ENCODE measurements at places on chromosomes 5 and 9.

GRCh38 chr9:87263291-87263690, 234.4 kb upstream of the DAPK1 start:
- no peak for DNase-seq

DNA sequence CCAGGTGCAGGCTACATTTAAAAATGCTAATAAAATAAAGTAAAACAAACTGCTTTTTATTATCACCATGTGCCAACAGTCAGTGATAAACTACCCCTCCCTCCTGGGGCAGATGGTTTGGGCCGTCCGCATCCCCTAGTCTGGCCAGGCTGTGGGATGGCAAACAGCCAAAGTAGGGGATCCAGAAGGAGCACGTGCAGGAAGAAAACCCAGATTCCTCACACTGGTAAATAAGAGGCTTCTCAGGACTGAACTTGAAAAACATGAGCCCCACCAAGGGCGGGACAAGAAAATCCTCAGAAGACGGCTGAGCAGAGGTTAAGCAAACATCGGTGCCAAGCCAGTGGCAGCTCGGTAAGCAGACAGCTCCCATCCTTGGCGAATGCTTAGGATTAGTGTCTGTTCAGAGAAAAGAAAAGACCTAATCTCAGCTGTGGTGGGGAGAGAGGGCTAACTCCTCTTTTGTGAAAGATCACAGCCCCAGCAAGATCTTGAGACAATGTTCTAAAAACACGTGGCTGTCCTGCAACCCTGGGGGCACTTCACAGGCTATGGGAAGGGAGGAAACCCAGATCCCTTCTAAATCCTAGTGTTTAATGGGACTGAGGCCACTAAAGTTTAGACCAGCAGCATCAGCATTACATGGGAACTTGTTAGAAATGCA, 46.5 kb upstream of the GDNF start:
- DNase-seq, result no peak

DNA sequence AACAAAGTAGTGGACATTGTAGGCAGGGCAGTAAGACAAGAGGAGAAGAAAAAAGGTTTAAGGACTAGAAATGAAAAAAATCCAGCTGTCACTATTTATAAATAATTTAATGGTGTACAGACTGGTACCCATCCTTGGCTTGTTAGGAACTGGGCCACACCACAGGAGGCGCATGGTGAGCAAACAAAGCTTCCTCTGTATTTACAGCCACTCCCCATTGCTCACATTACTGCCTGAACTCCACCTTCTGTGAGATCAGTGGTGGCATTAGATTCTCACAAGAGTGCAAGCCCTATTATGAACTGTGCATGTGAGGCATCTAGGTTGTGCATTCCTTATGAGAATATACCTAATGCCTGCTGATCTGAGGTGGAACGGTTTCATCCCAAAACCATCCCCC, 62.6 kb upstream of the DMAC1 start:
- DNase-seq, result no peak

- no peak for DNase-seq
Observed at GRCh38 chr9:133202688-133203453, 6.2 kb downstream of the OBP2B start.

DNA sequence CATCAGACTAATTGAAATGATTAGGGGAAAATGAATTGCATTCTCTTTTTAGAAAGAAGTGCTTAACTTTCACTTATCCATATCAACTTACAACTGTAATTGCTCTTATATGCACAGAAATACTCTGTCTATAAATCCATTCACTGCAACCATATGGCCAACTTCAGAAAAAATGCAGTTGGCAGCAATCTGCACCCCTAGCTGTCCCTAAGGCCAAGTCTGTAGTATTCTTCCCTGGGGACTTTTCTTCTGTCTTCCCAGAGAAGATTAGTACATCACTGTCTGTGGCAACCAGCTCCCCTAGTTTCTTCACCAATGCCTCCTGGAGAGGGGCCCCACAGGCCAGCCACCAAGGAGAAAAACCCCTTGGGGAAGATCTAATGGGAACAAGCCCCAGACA, 45.4 kb downstream of the ABCA1 start:
- no peak for DNase-seq

GRCh38 chr9:69204326-69204725, 30.2 kb downstream of the TJP2 start:
- no peak for DNase-seq

- DNase-seq, result peak; percentile 30
Observed at GRCh38 chr9:36924071-36924470, 110.0 kb downstream of the PAX5 start.

DNA sequence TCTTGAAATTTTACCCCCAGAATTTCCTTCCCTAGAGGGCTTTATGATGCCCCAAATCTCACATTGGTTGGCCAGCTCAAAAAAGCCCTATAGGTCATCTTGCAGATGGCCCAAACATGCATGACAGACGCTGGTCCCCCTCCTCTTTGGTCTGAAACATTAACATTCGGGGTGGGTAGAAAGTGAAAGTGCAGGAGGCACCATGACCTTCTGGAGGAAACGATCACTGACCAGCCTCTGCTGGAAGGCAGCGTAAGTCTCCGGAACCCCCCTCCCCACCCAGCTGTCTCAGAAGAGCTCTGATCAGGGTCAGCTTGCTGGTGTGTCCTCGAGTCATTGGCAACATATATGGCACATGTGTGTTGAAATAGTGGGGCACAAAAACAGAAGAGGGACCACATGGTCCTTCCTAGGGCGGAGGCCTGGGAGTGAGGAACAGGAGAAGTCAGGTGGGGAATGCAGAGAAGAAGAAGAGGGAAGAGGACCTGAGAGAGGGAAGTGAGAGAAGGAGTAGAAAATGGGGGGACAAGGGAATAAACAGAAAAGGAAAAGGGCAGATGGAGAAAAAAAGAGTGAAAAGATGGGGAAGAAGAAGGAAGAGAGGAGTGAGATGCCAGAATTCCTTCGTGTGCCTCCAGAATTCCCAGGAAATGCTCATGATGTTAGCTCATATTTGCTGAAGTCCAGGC, 46.2 kb downstream of the IL31RA start:
- no peak for DNase-seq

- no peak for DNase-seq
Observed at GRCh38 chr5:133426264-133426663, 186.1 kb downstream of the FSTL4 start.

GRCh38 chr5:176643491-176644219, 3.6 kb upstream of the TSPAN17 start:
- no peak for DNase-seq

GRCh38 chr5:38556599-38557307, at the start of gene LIFR:
Gene LIFR, minus strand, starts transcription at chr5:38556646. Its CDS starts 25,999 bp downstream, at chr5:38530647.
- no peak for DNase-seq

- no peak for DNase-seq
Observed at GRCh38 chr9:98875536-98875935, 68.1 kb downstream of the GALNT12 start.

DNA sequence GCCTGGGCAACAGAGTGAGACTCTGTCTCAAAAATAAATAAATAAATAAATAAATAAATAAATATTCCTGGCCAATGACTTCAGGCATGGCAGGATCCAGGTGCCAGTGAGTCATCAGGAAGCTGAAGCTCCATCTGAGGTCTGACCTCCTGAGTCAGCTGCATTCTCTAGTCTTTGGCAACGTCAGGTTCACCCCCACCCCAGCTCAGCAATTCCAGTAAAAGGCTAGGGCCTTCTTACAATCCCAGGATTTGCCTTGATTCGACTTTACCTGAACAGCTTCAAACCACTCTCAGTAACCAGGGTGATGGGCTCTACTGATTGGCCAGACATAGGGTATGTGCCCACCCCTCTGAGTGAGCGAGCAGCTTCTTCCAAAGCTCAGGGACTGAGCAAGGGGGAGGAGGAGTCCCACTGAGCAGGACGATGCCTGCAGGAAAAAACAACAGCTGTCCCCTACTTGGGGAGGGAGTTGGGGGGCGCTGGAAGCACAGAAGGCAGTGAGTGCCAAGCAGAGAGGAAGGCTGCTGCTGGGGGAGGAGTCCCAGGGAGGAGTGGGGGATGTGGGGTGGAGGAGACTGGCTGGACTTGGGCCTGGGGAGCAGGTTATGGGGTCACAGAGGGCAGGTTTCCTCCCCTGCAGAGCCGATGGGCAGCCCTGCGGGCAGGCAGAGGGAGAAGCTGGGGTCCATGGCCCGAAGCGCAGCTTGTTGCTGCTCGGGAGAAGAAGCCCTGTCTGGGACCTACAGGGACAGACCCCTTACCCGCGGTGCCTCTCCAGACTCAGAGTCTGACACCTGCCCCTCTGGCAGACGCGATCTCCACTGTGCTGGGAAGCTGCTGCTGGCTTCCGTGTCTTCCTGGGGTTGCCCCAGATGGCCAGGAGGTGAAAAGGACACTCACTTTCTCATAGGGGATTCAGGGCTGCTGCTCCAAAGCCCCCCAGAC, 25.9 kb upstream of the UNC5A start:
- DNase-seq, result no peak

DNA sequence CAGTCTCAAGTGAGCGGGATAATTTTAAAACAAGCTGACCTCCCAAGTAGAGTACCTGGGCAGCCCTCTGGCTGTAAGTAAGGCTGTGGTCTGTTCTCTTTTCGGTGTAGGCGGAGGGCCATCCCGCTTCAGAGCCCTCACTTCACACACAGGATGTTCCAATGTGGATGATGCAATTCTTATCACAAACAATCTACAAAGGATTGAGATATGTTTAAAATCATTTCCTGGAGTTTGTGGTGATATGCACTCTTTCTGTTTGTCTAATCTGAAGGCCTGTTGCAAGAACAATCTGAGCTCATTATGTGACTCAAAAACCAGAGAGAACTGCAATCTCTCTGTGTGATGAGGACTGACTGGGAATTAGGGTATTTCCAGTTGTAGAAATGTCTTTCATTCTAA, 42.5 kb downstream of the ITGA2 start:
- DNase-seq, result no peak

GRCh38 chr5:96408841-96409538, 24.1 kb downstream of the PCSK1 start:
- no peak for DNase-seq

DNA sequence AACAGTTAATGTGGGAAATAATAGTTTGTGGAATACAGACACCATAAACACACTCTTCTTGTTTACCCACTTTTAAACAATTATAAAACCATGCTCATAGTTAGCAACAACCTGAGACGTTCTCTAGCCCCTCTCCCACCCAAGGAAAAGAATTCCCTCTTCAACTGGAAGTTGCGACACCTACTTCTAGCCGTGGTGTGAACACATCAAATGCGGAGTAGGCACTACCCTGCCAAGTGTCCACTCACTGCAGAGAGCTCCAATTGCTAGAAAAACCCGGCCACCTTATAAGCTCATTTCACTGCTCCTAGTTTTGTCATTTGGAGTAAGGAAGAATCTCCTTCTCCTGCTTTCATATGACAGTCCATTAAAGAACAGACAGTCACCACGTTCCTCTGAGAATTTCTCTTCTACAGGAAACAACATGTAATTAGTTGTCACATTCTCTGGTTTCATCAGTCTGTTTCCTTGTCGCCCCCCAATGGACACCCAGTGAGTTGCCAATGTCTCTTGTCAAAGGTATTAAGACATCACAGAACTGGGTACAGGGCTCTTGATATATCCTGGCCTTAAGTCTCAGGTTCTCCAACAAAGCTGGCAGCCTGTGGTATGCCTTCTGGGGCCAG, 47.3 kb downstream of the PRLR start:
- peak; percentile 27 for DNase-seq

GRCh38 chr5:138515556-138516245, 27.3 kb downstream of the ETF1 start:
- DNase-seq, result no peak

DNA sequence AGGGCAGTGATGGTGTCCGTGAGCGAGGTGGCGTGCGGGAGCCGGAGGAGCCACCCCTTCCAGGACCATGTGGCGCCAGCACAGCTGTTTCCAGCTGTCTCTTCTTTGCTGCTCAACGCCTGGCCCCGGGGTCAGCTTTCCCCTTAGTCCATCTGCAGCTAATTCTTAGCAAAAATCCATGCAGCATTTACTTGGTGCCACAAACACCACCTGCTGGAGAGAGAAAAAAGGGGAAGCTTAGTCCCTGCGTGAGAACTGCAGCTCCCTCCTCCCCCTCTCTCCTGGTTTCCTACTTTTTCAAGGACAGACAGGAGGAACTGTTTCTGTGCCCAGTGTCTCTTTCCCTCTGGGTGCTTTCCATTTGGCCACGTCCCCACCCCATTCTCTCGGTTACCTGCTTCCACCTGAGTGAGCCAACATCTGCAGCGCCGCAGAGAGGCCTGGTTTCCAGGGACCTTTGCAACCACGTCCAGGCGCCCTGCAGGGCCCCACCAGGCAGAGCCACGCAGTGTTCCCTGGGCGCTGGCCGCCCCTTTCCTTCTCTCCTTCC, 3.4 kb downstream of the SLC6A19 start:
- no peak for DNase-seq

DNA sequence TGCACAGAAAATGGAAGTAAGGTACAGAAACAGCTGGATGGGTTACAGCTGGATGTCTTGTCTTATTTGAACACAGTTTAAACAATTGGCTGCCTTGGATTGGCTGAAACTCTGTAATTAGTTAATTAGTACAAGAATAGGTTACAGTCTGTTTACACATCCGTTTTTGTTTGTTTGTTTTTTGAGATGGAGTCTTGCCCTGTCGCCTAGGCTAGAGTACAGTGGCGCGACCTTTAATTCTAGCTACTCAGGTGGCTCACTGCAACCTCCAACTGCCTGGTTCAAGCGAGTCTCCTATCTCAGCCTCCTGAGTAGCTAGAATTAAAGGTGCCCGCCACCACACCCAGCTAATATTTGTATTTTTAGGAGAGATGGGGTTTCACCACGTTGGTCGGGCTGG, 368.7 kb upstream of the KLF4 start:
- no peak for DNase-seq

- peak; percentile 12 for DNase-seq
Observed at GRCh38 chr5:150556859-150557508, 49.1 kb downstream of the NDST1 start.

Data from GM12878 (cell line).